ENCODE measurements at places on chromosomes 4 and X. TPM values are rescaled to one million over a fixed set of nuclear protein-coding genes. Genes with fewer than 3 reads are reported as not detected.

GRCh38 chr4:109999585-109999912, 86.9 kb downstream of the EGF start:
- DNase-seq, result no peak

DNA sequence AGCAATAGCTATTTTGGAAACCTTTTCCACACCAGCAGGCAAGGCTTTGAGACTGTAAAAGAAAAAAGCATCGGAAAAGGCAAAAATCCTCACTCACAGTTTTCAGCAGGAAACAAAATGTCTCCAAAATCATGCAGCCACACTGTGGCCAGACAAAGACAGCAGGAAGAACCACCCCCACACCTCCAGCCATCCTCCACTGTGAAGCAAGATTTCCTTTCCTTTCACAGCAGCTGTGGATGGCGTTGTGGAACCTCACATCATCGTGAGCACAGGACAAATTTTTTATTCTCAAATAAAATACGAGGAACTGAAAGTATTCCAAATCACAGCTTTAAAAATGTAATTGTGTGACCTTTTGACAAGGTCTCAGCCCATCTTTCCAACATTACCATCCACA, 351.7 kb upstream of the NOCT start:
- DNase-seq, result no peak

DNA sequence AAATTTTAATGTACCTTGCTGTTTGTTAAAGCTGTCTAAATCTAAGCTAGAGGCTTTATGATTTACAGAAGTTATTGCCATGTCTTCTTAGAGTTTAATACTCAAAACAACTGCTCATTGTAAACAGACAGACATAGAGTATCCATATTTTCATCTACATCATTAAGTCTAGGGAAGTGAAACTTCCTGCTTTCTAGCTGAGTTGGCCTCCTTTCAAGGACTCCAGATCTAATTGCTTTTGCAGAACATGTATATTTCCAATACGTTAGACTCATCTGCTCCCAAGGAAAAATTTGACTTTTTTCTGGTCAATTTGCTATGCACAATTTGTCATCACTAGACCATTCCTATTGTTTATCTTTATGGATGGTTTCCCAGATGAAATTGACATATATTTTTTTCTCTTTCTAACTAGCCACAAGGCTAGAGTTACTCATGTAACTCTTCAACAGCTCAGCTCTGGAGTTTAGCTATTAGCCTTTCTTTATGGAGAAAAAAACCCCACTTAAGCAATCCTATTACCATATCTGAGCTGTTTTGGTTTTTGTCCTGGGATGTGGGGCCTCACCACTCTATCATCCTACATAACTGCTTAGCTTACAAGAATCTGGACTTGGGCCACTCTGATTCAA, 122.9 kb downstream of the PPA2 start:
- no peak for DNase-seq

DNA sequence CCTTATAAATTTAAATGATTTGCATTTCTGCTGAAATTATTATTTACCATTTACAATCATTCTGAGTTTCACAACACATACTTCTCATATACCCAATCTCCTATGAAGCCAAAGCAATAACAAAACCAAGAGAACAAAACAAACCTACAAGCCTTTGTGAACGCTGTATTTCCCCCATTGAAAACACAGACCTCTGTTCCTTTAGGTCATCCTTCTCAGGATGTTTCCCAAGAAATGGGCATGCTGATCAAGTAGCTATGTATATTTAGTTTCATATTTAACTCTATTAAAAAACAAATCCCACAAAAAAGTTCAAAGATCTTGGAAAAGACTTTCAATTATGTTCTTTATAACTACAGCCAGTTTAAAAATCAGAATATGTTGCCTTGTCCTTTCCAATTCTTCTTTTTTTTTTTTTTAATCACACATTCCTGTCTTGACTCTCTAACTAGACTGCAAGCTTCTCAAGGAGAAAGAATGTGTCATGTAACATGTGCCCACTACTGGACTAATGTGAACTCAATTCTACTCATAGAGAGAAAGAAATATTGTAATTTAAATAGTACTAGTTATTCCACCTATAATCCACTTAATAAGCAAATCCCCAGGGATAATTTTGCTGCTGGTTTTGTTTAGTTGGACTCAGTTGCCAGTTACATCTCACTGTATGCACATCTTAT, 84.3 kb upstream of the PRSS48 start:
- DNase-seq, result no peak

GRCh38 chrX:134571796-134572195, 86.5 kb downstream of the PLAC1 start:
- DNase-seq, result no peak

DNA sequence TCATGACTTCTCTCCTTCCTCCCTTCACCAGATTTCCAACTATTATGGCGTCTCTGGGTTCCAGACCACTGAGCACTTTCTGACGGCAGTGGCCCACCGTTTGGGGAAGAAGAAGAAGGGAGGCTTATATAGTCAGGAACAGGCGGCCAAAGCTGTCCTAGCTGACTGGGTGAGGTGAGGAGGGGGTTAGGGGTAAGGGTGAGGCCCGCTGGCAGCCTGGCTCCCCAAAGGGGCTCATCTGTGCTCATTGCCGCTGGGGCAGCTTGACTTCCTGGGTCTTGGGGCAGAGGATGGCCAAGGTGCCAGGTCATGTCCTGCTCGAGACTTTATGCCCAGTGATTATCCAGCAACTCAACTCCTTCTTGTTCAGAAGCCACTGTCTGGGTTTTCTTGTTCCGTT, 21.8 kb downstream of the GNL3L start:
- no peak for DNase-seq

GRCh38 chrX:68387776-68388175, 45.5 kb downstream of the OPHN1 start:
- no peak for DNase-seq

Gene RS1
- polyA plus RNA-seq, result not detected

Gene TRIML2
- polyA plus RNA-seq, result not detected

Gene ABCB7
- polyA plus RNA-seq, result 11.3 TPM

Gene G3BP2
- 31.9 TPM for polyA plus RNA-seq

All from spleen (tissue), 13 donors.